Right ventricle myocardium superior (tissue), 1 donor: ENCODE measurements at places on chromosomes 2 and 18. TPM values are rescaled to one million over a fixed set of nuclear protein-coding genes. Genes with fewer than 3 reads are reported as not detected.
A peak's percentile ranks its signal among the peaks of the same experiment; 100 is the strongest.

The C2orf76 gene
- 7.9 TPM for total RNA-seq

The NIFK gene
- 22.2 TPM for total RNA-seq

The KIAA1328 gene
- total RNA-seq = 3.6 TPM

The BOLL gene
- total RNA-seq = not detected

- DNase-seq = no peak
These were observed 32.2 kb upstream of the AMMECR1L start for GRCh38 chr2:127917916-127918315.

- peak; percentile 47 for DNase-seq
These were observed 563.1 kb upstream of the PIK3C3 start for GRCh38 chr18:41391616-41392595.

GRCh38 chr2:60335533-60336237 lies 217.8 kb downstream of the BCL11A start:
- DNase-seq = no peak

GRCh38 chr2:20629581-20630171 lies 21.2 kb downstream of the HS1BP3 start:
- DNase-seq = peak; percentile 40

DNA sequence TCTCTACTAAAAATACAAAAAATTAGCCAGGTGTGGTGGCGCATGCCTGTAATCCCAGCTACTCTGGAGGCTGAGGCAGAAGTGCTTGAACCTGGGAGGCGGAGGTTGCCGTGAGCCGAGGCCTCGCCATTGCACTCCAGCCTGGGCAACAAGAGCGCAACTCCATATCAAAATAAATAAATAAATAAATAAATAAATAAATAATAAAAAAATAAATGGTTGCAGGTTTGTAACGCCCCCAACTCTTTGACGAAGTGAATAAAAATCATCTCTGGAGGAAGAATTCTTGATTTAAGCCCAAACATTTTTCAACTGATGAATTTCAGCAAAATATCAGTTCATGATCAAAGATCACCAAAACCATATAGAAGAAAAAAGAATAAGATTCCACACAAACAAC lies 13.3 kb upstream of the CNRIP1 start:
- no peak for DNase-seq

- DNase-seq = no peak
These were observed 19.6 kb downstream of the TMEM17 start for GRCh38 chr2:62486439-62486765.

DNA sequence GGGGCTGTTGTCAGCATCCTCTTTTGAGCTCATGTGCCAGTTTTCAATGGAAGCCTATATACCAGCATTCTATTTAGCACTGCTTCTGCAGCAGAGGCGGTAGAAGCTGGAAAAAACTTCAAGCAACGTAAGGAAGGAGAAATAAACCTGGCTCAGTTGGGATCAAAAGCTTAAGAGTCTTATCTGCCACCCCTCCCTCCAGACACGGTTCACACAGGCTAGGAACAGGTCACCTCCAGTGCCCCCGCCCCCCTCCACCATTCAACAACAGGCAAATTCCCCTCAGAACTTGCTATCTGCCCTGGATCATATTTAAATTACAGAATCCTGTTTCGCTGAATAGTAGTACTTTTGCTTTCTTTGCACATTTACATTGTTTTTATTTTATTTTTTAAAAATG lies 384.8 kb upstream of the PKDCC start:
- no peak for DNase-seq

GRCh38 chr2:144824306-144825080 lies 304.6 kb upstream of the ZEB2 start:
- DNase-seq = no peak

- DNase-seq = no peak
These were observed 19.1 kb upstream of the CCDC178 start for GRCh38 chr18:33459612-33460011.

GRCh38 chr2:82538590-82539279 lies 1920.3 kb downstream of the SUCLG1 start:
- no peak for DNase-seq
